ENCODE measurements at places on chromosomes 12 and 14.

DNA sequence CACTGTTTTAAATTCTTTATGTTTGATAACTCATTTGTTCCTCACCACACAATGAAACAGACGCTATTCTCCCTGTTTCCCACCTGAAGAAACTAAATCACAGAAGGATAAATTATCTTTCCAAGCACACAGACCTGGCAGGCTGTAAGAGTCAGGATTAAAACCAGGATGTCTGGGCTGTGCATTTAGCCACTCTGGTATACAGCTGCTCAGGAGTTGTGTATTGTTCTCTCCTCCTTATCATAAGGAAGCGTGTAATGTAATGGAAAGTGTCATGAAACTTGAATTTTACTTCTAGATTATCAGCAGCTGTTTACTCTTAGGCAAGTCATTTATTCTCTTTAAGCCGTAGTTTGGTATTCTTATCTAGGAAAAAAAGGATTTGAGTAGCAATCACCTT, 154.8 kb upstream of the LRIG3 start:
- DNase-seq = no peak

DNA sequence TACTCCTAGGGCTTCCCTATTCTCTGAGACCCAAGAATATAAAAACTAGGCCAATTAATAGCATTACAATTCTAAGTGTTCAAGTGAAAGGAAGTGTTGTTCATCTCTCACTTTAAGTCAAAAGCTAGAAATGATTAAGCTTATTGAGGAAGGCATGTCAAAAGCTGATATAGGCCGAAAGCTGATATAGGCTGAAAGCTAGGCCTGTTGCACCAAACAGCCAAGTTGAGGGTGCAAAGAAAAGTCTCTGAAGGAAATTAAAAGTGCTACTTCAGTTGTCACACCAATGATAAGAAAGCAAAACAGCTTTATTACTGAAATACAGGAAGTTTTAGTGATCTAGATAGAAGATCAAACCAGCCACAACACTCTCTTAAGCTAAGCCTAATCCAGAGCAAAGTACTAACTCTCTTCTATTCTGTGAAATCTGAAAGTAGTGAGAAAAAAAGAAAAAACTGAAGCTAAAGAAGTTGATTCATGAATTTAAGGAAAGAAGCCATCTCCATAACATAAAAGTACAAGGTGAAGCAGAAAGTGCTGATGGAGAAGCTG, 68.9 kb downstream of the SLC6A15 start:
- DNase-seq = no peak

DNA sequence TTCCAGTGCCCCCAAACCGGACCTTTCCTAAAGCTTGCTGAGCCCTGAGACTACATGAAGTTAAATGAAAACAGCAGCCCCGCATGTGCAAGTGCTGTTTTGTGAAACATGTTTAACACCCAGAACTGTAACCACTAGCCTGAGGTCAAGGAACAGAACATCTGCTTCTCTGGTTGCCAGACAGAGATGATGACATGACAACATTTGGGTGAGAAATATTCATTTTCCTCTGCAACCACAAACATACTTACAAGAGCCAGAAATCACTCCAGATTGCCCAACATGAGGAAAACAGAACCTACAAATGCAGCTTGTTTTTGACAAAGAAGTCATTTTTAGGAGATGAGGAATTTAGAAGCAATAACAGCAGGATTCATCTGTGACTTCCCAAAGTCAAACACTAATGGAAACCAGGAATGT, 110.4 kb downstream of the BCAT1 start:
- DNase-seq = no peak

GRCh38 chr12:58368001-58368400, 426.6 kb downstream of the ATP23 start:
- DNase-seq = no peak

DNA sequence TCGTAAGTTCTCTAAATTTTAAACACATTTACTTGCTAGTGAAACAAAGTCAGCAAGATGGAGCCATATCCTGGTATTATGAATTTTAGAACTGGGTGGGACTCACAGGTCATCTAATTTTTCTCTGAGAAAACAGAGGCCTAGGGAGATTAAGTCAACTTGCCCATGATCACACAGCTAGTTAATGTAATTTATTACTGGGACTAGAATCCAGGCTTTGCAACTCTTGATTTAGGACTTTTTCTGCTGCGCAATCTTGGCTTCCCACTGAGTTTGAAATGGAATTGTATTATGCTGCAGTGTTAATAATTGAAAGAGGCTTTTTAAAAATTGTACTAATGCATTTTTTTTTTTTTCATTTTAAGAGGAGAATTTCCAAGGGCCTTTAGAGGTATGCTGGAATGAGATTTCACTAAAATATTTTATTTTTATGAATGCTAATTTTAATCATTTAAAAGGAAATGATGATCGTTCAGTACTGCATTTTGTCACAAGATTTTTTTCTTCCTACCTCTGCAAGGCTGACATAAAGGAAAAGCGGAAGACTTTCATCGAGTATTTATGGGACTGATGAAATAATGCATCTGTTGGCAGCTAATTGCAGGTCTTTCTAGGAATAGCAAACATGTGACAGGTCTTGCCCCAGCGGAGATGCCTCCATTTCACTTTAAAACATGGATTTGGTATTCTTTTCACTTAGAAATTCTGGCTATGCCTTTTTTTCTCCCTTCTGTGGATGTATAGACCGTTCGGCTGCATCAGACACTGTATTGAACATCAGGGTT, 9.6 kb downstream of the CRADD start:
- no peak for DNase-seq

DNA sequence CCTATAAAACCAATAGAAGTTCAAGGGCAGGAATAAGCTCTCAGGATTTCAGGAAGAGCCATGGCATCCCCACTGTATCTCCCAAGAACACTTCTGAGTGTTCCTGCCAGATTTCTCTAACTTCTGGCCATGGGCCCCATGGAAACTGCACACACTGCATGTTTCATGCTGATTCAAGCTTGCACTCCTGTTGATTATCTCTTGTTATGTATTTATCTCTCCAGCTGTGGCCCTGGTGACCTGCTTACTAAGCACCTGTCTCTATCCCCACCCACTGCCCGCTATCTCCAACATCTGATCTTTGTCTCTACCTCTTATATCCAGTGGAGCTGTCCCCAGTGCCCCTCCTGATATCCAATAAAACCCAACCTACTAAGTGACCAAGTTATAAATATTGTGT, 285.3 kb downstream of the PDZRN4 start:
- DNase-seq = no peak

- DNase-seq = no peak
Measured at GRCh38 chr12:118190266-118190665, 54.3 kb downstream of the PEBP1 start.

DNA sequence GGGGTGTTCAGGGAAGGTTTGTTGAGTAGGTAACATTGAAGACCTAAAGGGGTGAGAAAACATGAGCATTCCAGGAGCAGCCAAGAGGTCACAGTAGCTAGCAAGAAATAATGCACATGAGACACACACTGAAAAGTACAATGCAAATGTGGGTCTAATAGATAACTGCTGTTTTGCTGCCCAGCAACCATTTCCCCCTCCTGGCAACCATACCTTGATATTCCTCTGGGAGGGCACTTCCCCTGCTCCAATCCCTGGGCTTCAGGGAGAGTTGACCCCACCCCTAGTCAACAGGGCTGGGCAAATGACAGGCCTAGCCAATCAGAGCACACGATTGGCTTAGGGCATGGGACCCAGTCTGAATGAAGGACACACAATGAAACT, 8.5 kb upstream of the ACTN1 start:
- no peak for DNase-seq

DNA sequence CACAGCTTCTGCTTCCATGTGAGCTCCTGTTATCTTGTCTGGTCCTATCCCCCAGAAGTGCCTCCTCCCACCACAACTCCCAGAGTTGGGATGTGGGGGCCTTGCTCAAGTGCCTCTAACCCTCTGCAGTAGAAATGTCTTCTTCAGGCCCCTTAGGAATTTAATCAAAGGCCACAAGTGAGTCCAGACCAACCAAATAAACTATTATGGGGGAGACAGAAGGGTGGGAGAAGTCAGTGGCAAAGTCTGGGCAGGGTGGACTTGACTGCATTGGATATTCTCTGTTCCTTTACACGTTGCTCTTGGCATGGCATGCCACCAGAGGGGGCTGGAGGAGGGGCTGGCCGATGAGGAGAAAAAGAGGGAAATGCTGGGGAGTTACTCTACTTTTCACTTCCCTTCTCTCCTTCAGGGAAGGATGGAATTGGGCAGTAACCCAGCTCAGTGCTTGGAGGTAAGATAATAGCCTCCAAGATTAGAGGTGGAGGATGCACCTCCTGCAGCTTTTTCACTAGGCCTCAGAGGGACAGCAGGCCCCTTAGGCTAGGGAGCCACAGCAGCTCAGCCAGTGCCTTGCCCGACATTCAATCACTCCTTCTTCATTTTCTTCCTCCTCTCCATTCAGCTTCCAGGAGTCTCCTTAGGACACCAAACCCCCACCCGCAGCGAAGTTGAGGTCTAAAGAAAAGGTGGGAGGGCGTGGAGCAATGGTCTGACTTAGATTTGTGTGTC, 1.2 kb upstream of the AP1G2 start:
- DNase-seq = no peak

DNA sequence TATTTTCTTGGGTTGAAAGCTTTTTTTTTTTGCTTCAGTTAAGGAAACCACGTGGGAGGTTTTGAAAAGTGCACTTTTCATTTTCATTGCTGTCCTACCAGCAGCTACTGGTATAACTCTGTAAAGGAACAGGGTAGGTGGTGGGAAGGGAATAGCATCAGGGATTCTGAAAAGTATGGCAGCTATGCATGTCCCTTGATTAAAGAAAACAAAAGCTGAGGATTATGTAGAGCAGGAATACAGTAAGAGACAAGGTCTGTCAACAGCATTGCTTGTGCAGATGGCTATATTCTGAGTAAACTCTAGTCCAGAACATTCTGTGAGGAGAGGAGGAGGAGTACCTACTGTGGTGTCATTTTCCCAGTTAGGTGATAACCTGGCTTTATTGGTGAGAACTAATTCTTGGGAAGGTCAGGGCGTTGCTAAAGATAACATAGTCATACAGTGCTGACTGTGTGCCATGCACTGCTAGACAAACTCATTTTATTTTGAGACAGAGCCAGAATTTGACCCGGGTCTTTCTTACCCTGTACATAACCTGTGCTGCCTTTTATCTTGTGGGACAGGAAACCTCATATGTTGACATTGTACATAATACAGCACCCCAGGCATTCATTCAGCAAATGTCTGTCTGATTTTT, 80.3 kb upstream of the TRAF3 start:
- DNase-seq = no peak

GRCh38 chr14:96051642-96052540, 12.7 kb downstream of the C14orf132 start:
- no peak for DNase-seq

DNA sequence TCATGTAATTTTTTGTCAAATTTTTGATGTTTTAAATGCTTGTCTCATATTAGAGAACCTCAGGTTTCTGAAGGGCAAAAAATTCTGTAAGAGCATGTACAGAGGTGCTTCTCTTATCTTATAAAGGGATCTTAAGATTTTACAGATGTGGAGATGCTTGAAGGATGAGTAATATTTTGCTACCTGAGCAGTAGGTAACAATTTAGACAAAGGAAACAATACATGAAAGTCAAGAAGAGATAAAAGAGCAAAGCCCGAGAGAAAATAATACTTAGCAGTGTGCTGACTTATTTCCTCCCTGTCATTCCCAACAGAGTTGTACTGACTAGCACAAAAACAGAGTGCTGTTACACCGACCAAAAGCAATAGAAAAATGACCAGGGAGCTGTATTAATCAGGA, 98.1 kb upstream of the PTPRR start:
- DNase-seq = no peak

DNA sequence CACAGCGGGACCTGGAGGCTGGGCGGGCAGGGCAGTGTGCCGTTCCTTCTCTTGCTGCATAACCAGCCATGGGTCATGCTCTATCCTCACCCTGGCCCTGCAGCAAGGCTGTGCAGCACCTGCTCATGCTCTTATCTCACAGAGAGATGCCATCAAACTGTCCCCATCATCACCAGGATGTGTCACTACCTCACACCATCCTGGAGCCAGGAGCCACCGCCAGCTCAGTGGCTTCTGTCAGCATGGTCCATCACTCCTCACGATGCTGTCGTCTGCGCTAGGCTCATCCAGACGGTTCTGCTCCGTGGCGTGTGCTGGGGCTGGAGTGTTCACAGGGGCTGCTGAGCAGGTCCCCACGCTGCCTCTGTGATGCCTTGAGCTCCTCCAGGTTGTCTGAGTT, 77.2 kb upstream of the DYNC1H1 start:
- no peak for DNase-seq

DNA sequence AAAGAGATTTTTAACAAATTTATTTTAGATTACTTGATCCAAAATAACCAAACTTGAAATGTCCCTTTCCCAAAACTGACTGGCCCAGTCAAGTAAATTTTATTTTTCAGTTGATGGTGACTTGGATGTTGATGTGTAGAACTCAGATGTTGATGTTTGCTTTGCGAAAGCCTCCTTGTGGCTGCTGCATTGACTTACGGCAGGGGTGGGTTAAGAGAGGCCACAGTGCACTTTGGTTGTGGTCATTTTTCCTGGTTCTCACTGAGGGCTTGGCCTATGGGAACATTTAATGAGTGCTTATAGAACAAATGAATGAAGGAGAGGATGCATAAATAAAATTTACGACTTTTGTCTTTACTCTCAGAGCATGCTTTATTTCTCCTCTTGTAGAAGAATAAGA, 52.6 kb downstream of the SLCO1B3 start:
- DNase-seq = no peak

Measured in urothelium cell line (cell line).